Caki2 (cell line): ENCODE measurements at places on chromosomes 7 and 10. TPM values are rescaled to one million over a fixed set of nuclear protein-coding genes. Genes with fewer than 3 reads are reported as not detected.

The EPO gene
- not detected in 2 replicates for total RNA-seq

The SEC31B gene
- 0.71 TPM in 1 of 2 replicates, not detected in the other for total RNA-seq

The SPDYE9 gene
- not detected in 2 replicates for total RNA-seq

The CPED1 gene
- not detected in 2 replicates for total RNA-seq

The PKD2L1 gene
- not detected in 2 replicates for total RNA-seq

The DNAJC12 gene
- 0.17 and 5.5 TPM in 2 replicates for total RNA-seq

The SAMD9L gene
- total RNA-seq = 0.17 and 1.0 TPM in 2 replicates

The HABP2 gene
- total RNA-seq = 0.72 and 1.6 TPM in 2 replicates

The MBL2 gene
- total RNA-seq = 0.17 TPM in 1 of 2 replicates, not detected in the other

The GSTO2 gene
- total RNA-seq = 2.8 and 15.1 TPM in 2 replicates

The NXPH1 gene
- total RNA-seq = 0.14 TPM in 1 of 2 replicates, not detected in the other

The ABCB1 gene
- 9.0 and 9.8 TPM in 2 replicates for total RNA-seq

The PAPOLB gene
- not detected in 2 replicates for total RNA-seq

The MAGI2 gene
- 0.84 and 1.5 TPM in 2 replicates for total RNA-seq

The LRRC61 gene
- 53.9 and 54.9 TPM in 2 replicates for total RNA-seq

The HMX3 gene
- not detected in 2 replicates for total RNA-seq

The IL2RA gene
- not detected in 2 replicates for total RNA-seq

The FAM25C gene
- not detected in 2 replicates for total RNA-seq

The NCF1 gene
- not detected in 2 replicates for total RNA-seq

The A1CF gene
- total RNA-seq = not detected in 2 replicates

The HOXA5 gene
- 53.0 and 130 TPM in 2 replicates for total RNA-seq

The UNC5B gene
- total RNA-seq = 0.20 TPM in 1 of 2 replicates, not detected in the other

The PRRT4 gene
- total RNA-seq = 0.91 TPM in 1 of 2 replicates, not detected in the other

The SAP25 gene
- total RNA-seq = not detected in 2 replicates

The MYH16 gene
- total RNA-seq = 0.09 and 0.24 TPM in 2 replicates

The BTBD16 gene
- 0.14 and 0.88 TPM in 2 replicates for total RNA-seq

The PRPS1L1 gene
- total RNA-seq = not detected in 2 replicates

The GATA3 gene
- 0.34 and 1.7 TPM in 2 replicates for total RNA-seq

The SPDYE11 gene
- not detected in 2 replicates for total RNA-seq

The ACHE gene
- not detected in 2 replicates for total RNA-seq

The PLEKHS1 gene
- total RNA-seq = not detected in 2 replicates

The AMPH gene
- total RNA-seq = not detected in 2 replicates

The ZNF503 gene
- total RNA-seq = 11.6 and 16.2 TPM in 2 replicates

The PNLIPRP2 gene
- 1.4 TPM in 1 of 2 replicates, not detected in the other for total RNA-seq

The IL6 gene
- total RNA-seq = 2.0 and 6.4 TPM in 2 replicates

The TRIM50 gene
- not detected in 2 replicates for total RNA-seq

The STARD3NL gene
- total RNA-seq = 85.9 and 120 TPM in 2 replicates

The CDC14C gene
- not detected in 2 replicates for total RNA-seq

The DENND11 gene
- total RNA-seq = 1.6 and 1.7 TPM in 2 replicates

The ERCC6 gene
- 4.3 and 43.1 TPM in 2 replicates for total RNA-seq

The CPA2 gene
- total RNA-seq = not detected in 2 replicates

The AKR1C2 gene
- 1,417 and 1,499 TPM in 2 replicates for total RNA-seq

The CYP3A4 gene
- total RNA-seq = not detected in 2 replicates

The LAMB4 gene
- total RNA-seq = 0.54 TPM in 1 of 2 replicates, not detected in the other

The WDR86 gene
- not detected in 2 replicates for total RNA-seq

The ADAM12 gene
- 14.0 and 26.1 TPM in 2 replicates for total RNA-seq

The FASTK gene
- total RNA-seq = 126 and 140 TPM in 2 replicates

The SPDYE8 gene
- not detected in 2 replicates for total RNA-seq

The SPDYE1 gene
- not detected in 2 replicates for total RNA-seq

The ENTPD1 gene
- total RNA-seq = 0.03 TPM in 1 of 2 replicates, not detected in the other

The SLC26A3 gene
- total RNA-seq = not detected in 2 replicates

The PNLIPRP1 gene
- total RNA-seq = not detected in 2 replicates

The TLX1 gene
- not detected in 2 replicates for total RNA-seq
